NCI-H1105 treated with DMSO at 0.1 percent for 48 hours (cell line): ENCODE measurements at places on chromosomes 7 and 10.

DNA sequence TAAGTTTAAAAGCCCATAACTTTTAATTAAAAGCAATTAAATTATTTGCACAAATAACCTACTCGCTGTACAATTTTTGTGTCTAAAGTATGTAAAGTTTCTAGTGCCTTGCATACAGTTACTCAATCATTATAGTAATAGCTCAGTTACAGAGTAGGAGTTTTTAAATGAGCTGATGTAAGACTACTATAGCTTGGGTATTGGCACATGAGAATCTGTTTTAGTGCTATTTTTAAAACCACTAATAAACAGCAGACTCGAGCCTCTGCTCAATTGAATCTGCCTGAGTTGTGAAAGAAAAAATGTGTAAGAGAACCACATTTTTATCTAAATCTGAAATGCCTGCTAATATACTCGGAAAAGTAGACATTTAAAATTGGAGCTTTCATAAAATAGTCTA lies 31.1 kb downstream of the CTNNA3 start:
- no peak for DNase-seq

DNA sequence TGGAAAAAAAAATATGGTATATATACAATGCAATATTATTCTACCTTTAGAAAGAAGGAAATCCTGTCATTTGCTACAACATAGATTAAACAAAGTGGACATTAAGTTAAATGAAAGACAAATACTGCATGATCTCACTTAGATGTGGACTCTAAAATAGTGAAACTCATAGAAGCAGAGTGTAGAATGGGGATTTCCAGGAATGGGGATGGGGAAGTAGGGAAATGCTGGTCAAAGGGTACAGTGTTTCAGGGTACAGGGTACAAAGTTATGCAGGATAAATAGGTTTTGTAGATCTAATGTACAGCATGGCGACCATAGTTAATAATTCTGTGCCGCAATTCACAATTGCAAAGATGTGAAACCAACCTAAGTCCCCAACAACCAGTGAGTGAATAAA lies 385.5 kb downstream of the SFMBT2 start:
- no peak for DNase-seq

- no peak for DNase-seq
Measured at GRCh38 chr10:83954193-83954799, 185.0 kb upstream of the GHITM start.

DNA sequence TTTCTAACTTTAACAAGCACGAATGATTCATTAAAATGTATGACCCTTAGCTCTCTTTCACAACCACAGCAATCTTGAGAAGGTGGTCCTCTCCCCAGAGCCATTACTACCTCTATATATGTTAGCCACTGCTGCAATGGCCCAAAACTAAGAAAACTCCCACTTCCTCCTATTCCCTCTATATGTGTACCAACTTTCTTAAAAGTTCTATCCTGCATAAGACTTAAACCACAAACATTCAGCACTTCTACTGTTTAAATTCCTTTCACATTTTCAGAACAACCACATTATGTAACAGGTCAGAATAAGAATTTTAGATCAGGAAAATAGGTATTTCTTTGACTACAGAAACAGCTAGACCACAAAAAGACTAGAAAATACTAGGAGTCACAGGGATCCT lies 36.2 kb downstream of the WASL start:
- DNase-seq, result no peak

GRCh38 chr10:100245484-100246220 lies 16.3 kb upstream of the CHUK start:
- no peak for DNase-seq

- no peak for DNase-seq
Measured at GRCh38 chr7:50790381-50790780, 7.7 kb upstream of the GRB10 start.

- no peak for DNase-seq
Measured at GRCh38 chr7:1056785-1057410, 12.6 kb downstream of the GPR146 start.
